Stimulated activated CD8-positive, alpha-beta memory T cell treated with anti-CD3 and anti-CD28 coated beads, Interleukin-2, amount 100 ng/mL, for 1 hour (primary cell): ENCODE measurements at places on chromosomes 3 and 15.

DNA sequence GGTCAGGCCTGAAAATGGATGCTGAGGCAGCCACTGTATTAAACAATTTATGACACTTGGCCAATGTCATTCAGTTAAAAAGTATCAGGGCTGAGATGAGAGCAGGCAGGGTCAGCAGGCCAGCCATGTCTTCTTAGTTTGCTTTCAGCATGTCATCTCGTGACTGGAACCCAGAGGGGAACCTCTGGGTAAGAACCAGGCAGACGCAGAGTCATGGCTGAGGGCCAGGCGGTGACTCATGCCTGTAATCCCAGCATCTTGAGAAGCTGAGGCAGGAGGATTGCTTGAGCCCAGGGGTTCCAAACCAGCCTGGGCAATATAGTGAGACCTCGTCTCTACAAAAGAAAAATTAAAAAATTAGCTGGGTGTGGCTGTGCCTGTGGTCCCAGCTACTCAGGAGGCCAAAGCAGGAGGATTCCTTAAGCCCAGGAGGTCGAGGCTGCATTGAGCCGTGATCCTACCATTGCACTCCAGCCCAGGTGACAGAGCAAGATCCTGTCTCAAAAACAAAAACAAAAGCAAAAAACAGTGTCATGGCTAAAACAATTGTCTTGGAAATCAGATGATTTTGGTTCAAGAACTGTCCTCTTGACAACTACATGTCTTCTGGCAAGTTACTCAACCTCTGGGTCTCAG, 11.7 kb downstream of the BCL2L10 start:
- DNase-seq = no peak

GRCh38 chr15:72155003-72155621, 36.9 kb downstream of the SENP8 start:
- no peak for DNase-seq

DNA sequence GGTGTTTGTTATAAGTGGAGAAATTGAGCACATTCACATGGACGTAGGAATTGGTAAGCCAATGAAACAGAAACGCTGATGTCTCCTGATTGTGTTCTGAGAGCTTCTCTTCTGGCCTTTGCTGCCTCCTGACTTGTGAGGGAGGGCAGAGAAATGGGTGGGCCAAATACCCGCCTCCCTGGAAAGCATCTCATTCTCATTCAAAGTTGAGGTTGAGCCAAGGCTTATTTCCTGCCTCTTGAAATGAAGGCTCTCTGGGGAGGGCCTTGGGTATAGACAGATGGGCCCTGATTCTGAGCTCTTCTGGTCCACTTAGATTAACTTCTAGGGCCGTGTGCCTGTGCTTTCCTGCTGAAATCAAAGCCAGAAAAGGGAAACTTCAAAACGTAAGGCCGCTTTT, 57.4 kb upstream of the MYZAP start:
- no peak for DNase-seq

- no peak for DNase-seq
These were observed 177.2 kb upstream of the THBS1 start for GRCh38 chr15:39403640-39404117.

DNA sequence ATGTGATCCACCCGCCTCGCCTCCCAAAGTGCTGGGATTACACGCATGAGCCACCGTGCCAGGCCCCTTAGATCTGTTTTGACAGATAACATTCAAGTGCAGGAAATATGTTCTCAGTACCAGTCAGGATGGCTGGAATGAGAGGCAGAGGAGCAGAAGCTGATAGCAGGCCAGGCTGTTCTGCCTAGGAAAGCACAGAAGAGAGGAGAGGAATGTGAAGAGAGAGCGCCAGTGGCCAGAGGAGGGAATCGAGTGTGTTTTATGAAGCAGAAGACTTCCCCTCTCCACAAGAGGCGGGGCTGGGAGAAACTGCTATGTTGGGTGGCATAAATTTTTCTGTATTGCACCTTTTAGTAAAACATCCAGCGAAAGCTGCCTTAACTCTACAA, 32.0 kb upstream of the RYK start:
- no peak for DNase-seq

GRCh38 chr15:91553196-91553854, 300.2 kb upstream of the SLCO3A1 start:
- no peak for DNase-seq

DNA sequence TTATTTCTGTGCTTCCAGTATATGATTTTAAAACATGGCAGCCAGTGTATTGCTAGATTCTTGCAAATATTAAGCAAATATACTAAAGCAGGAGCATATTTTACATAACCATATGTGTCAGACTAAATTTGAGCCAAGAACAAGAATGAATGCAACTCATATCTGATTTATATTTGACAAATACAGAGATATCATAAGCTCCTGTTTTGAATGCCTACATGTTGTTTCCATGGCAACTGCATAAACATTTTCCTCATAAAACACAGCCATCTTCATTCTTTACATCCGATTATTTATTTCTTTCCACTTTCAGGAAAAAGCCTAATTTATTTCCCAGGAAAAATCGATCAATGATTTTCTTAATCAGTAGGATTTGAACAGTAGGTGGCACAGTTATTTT, 172.2 kb upstream of the TSPAN3 start:
- no peak for DNase-seq

- DNase-seq = no peak
These were observed 858 bp upstream of the SACM1L start for GRCh38 chr3:45688194-45688881.

GRCh38 chr3:108092501-108092900, 1.7 kb upstream of the CD47 start:
- DNase-seq = no peak

GRCh38 chr3:144760831-144761230, 789.2 kb downstream of the DIPK2A start:
- DNase-seq = no peak

DNA sequence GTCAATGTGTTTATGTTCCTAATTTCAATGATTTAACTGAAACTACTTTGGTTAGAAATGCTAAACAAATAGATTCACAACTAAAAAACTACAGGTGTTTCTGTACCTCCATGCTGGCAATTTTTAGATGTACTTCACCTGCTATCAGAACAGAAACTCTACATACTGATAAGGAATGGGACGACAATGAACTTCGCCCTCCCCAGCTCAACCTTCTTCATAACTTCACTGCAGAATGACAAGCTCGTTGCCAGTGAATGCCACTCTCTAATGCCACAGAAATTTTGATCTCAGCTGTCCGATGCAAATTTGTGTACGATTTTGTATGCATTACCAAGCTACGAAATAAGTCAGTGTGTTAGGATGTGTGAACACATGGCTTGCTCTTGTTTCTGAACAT, 133.4 kb downstream of the FOXP1 start:
- no peak for DNase-seq

- DNase-seq = no peak
These were observed 95.0 kb upstream of the FNDC3B start for GRCh38 chr3:171944118-171945016.

GRCh38 chr3:117308756-117309155, 599.2 kb downstream of the TUSC7 start:
- DNase-seq = no peak

DNA sequence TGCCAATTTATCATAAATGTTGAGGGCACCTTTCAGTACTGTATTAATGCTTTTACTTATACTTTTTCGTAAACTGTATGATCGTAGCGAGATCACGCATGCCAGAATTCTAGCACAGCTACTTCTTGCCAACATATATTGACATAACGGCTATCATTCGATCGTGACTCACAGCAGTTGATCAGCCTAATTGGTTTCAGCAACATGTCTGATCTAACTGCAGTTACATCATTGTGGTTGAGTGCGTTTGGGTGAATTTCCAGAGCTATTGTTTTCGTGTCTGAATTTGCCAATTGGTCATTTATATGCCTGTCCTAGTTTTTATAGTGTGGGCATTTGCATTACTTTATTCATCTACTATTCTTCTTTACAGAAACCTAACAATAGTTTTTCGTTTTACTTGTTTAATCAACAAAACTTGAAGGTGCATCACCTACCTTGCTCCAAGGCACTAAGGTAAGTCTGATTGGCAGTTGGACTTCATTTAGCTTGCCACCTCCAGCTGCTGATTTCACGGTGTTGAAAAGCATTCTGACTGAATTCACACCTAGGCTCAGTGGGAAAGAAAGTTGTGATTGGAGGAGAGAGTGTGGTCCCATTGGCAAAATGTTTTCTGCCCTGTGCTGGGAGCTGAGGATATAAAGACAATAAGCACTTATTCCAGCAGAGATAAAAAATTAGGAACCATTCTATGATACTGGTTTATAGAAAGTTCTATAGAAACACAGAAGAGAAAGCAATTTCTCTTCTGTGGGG, 120.9 kb upstream of the RGMA start:
- DNase-seq = no peak

DNA sequence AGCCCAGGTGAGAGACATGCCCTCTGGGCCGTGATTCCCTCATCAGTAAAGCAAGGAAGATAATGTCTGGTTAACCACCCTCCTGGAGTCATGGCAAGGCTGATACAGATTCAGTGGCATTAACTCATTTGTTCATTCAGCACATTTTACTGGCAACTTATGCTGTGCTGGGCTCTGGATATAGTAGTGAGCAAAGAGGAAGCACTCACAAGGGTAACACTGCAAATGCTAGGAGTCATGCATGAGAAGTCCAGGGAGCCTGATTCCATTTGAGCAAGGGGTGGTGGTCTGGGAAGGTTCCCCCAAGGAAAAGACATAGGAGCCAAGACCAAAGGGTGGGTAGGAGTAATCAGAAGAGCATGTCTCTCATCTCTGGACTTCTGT, 50.2 kb downstream of the SMAD3 start:
- DNase-seq = no peak

DNA sequence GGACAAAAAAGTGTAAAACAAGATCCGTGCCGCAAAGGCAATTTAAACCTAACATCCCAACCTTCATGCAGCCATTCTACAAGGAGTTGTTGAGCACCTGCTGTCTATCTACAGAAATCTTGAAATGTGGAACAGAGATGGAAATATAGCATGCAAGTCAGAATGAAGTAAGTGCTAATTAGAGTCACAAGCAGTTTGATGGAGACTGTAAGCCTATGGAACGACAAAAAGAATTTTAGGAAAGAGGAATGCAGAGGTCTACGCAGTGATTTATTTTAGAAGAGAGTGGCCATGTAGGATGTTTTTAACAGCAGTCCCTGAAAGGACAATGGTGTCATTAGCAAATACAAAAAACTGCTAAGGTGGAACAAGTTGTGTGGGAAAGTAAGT, 851 bp upstream of the DCBLD2 start:
- no peak for DNase-seq

DNA sequence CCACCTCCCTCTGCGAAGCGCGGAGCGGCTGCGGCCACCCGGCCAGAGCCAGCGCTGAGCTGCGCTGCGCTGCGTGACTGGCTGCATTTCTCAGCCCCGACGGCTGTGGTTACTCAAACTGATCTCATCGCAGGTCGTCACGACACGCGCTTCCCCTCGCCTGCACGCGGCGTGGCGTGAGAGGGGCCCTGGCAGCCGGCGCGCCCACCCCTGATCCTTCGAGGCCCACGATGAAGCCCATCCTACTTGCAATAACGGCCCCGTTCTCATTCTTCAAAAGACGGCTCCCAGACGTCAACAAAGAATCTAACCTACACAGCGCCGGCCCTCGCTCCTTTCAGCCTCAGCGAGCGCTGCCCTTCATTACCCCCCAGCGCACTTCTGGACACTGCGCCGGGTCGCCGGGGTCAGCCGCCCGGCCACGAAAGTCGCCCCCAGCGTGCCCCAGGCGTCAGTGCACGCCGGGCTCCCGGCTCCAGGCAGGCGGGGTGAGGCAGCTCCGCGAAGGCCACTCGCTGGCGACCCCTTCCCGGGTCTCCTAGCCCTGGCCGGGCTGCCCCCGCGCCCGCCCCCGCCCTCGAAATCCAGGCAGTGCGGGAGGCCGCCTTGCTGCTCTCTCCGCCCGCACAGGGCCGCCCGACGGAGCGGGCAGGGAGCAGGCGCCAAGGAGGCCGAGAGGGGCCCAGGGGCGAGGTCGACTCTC, 9.9 kb upstream of the LEKR1 start:
- no peak for DNase-seq

GRCh38 chr3:25427155-25427554, 908 bp upstream of the RARB start:
- DNase-seq = no peak

DNA sequence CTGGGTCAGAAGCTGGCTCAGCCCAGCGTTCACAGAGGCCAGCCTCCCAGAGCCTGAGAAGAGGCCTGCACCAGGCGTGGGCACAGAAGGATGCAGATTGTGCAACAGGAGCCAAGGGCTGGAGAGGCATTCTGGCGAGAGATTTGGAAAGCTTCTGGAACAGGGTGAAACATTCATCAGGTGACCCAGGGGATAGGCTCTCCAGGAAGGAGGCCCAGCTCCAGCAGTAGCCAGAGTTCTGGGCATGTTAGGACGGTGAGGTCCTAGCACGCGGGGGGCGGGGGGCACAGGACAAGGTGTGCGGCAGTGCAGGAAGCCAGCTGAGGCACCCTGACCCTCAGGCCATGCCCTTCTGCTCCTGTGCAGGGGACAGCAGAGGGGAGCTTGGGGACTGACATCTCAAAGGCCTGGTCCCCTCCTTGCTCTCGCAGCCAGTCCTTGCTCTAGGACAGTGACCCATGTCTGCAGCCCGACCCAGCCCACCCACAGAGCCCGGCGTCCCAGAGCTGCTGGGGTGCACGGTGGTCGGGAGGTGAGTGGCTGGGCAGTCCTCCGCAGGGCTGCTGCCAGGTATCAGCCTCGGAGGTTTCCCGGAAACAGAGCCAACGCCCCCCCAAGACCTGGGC, 111.7 kb upstream of the KLF13 start:
- DNase-seq = no peak

GRCh38 chr15:23561914-23562313, 3.6 kb upstream of the MKRN3 start:
- DNase-seq = no peak

GRCh38 chr15:89740137-89740536, 10.9 kb downstream of the MESP1 start:
- no peak for DNase-seq

GRCh38 chr15:69167218-69167846, 6.9 kb downstream of the GLCE start:
- DNase-seq = no peak

DNA sequence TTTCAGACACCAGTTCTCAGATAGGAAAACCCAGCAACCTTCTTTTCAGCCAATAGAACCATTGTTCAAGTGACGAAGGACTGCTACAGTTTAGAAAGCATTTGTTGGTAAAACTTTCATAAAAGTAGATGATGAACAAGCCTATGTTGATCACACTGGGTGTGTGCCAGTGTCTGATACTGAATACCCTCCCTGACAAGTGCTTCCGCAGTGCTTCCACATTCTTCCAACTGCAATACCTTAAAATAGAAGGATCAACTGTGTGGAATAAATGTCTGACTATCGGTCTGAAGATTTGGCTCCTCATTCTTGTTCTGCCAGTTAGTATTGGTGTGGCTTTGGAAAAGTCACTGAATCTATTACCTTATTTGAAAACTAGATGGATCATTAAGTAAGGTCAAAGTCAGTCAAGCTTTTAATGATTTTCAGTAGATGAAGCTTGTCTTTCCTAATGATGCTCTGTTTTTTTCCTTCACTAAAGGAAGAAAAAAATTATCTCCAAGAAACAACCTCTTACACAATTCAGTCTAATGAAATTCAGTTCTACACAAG, 479.4 kb upstream of the CBLB start:
- no peak for DNase-seq

DNA sequence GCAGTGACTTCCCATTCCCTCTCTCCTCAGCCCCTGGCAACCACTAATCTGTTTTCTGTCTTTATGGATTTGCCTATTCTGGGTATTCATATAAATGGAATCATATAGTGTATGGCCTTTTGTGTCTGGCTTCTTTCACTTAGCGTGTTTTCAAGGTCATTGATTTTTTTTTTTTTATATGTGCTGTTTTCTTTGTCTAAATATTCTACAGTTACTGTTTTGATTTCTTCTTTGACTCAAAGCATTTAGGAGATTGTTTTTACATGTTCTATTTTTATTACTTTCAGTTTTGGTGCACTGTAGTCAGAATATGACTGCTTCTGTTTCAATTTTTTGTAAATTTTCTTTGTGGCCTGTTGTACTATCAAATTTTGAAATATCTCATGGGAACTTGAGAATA, 71.9 kb upstream of the RNU6-1 start:
- no peak for DNase-seq
